ENCODE measurements at places on chromosomes 5 and 9.

GRCh38 chr9:9791611-9792010 lies 821.2 kb downstream of the PTPRD start:
- no peak for DNase-seq

DNA sequence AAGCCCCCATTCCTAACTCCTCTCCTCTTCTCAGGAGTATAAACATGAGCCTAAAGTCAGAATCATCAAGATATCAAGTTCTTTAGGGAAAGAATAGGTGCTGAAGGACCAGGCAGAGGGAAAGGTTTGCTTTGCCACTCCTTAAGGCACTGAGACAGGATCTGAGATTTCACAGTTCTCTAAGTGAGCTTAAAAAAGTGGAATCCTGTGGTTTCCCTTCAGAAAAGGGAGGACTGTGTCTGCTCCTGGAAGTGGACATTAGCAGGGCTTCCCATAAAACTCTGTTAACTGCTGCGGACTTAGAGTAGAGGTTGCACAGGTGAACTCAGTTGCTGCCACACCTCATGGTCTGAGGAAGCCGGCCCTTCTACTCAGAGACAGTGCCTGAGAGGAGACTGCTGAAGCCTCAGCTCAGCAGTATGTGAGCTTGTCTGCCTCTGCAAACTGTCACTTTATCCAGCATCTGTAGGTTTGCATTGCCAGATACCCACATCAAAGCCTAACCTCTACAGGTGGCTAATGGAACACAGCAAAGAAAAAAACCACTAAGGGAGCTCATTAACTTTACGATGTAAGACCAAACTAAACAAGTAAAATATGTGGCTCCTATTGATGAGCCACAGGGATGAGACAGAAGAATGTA lies 42.9 kb downstream of the RIC1 start:
- no peak for DNase-seq

- DNase-seq = no peak
These were observed 49.2 kb upstream of the KIAA1958 start for GRCh38 chr9:112437406-112437805.

DNA sequence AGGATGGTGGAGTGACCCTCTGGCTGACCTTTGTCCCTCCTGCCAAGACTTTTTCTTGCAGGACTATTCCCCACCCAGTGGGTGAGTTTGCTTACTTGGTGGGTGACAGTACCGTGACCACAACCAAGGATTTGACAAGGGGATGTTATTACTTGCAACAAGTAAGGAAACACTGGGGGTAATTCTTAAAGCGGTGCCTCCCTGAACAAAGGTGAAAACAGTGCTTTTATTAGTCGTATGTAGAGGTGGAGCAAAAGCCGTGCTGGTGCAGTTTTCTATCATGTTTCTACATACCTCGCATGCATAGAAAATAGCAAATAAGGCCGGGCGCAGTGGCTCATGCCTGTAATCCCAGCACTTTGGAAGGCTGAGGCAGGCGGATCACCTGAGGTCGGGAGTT lies 41.0 kb upstream of the KDM4C start:
- DNase-seq = no peak
